ENCODE measurements at places on chromosomes 5 and 9.

DNA sequence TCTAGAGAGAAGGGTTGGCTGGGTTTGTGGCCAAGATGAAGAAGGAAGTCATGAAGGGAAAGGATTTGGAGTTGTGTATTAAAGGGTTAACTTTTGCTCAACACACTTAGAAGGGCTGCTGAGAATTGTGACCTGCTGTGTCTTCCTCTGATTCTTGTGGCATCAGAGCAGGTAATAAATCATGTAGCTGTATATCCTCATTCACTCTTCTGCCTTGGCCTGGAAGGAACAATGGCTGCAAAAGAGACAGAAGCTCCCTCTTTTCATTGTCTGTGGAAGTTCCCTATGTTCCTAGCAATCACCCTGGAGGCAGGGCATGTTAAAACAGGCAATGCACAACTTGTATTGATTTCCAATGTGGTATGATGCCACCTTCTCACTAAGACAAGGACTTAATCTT lies 159.1 kb downstream of the LRRC70 start:
- ATAC-seq: no peak

- no peak for ATAC-seq
Observed at GRCh38 chr9:36789886-36790285, 217.2 kb downstream of the MELK start.

DNA sequence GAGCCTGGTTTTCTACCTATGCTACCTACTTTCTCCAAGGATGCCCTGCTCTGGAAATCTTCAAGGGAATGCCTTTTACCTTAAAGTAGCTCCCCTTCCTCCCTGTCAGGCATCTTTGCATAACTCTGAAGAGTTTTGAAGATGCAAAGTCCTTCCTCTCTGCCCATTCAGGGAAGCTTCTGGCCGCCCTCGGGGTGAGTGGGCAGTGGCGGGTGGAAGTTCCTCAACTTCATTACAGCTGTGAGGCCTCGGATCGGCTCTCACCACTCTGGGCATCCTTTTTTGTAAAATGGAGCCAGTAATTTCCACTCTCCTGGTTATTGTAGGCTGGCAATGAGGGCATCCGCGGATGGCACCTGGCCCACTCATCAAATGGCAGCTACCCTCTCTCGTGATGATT lies 31.7 kb upstream of the STXBP1 start:
- ATAC-seq: no peak

- ATAC-seq: no peak
Observed at GRCh38 chr5:141881886-141882285, 3.7 kb upstream of the PCDH1 start.

- ATAC-seq: no peak
Observed at GRCh38 chr9:138112791-138113600, 235.4 kb downstream of the CACNA1B start.

- ATAC-seq: peak; percentile 57
Observed at GRCh38 chr5:88826646-88827585, 56.1 kb downstream of the MEF2C start.

DNA sequence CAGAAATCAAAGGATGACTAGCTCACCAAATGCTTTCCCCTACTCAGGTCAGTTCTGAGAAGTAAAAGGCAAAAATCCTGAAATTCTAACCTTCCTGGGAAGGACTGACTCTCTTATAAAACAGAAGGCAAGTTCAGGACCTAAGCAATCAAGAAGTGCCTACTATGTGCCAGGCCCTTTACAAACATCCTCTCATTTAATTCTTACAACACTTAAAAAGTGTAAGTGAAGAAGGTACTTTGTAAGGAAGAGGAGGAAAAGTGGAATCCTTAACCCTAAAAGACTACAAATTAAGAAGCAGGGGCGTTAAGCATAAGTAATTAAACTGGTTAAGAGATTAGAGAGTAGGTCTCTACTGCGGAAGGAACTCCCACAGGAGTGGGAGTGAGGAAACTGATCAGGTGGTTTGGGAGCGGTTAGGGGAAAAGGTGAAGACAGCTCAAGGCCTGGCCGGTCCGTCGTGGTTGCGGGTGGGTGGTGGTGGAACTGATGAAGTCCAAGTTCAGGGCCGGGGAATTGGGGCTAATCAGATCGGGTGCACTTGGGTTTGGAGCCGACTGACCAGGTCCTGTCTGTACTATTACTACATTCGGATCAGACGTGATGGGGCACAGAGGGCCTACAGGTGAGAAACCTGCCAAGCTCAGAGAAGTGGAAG lies 839 bp downstream of the MED27 start:
- no peak for ATAC-seq

DNA sequence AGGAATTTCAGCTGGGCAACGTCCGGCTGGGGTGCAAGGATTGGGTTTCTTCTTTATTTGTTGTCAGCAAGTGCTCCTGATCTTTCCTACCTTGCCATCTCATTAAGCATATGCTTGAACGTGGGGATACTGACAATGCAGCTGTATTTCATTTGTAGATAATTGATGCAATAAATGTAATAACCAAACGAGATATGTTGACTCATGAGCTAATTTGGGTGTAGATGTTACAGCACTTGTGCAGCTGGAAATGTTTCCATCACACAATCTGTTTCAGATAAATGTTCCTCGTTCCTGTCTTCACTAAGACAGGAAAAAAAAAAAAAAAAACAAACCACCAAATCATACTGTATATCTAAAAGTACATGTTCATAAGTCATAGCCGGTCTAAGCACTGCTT lies 123.8 kb downstream of the DMRT2 start:
- ATAC-seq: no peak

DNA sequence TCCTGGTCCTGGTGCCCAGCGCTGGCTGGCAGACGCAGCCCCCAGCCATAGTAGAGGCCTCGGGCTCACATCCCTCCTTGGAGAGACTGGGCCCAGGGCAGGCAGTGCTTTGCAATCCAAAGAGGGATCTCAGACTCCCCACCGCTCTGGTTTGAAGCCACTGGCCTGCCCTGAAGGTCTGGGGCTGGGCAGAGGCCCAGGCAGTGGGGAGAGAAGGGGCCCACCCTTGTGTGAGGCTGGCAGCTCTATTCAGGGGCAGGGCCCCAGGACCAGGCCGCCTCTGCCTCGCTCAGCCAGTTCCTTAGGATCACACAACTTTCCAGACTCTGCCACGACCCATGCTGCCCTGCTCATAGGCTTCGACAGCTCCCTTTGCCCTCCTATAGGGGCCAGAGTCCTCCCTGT lies 10.7 kb upstream of the SEC16A start:
- ATAC-seq: no peak

- ATAC-seq: no peak
Observed at GRCh38 chr9:14515571-14516198, 177.5 kb downstream of the ZDHHC21 start.

DNA sequence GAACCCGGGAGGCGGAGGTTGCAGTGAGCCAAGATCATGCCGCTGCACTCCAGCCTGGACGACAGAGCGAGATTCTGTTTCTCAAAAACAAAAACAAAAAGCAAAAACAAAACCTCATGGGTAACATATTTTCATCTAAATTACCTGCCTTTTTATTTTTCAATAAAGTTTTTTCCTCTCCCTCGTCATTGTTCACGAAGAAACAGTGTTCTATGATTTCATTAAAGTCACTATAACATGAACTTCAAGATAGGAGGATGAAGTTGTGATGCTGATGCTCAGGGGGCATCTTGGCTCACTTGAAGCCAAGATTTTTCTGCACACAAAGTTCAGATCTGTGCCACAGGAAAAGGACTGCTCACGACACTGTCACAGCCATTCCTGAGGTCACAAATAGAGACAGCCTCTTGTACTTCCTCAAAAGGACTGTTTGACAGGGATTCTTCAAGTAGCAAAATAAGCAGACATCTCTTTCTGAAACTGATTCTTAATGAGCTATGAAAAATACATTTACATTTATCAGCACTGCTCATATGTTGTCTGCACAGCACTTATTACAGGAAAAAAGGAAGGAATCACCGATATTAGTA lies 16.1 kb downstream of the NIPSNAP3B start:
- ATAC-seq: no peak

GRCh38 chr5:33319841-33320240 lies 120.9 kb upstream of the TARS1 start:
- no peak for ATAC-seq

- no peak for ATAC-seq
Observed at GRCh38 chr9:128383791-128384190, 12.6 kb downstream of the URM1 start.

Measured in activated CD4-positive, CD25-positive, alpha-beta regulatory T cell treated with anti-CD3 and anti-CD28 coated beads, Interleukin-2, amount 50 U/mL, for 24 hours (primary cell).